Calu3 (cell line): ENCODE measurements at places on chromosomes 3 and 15. TPM values are rescaled to one million over a fixed set of nuclear protein-coding genes. Genes with fewer than 3 reads are reported as not detected.
A peak's percentile ranks its signal among the peaks of the same experiment; 100 is the strongest.

Gene SLC22A13
- 3.2 and 3.5 TPM in 2 replicates for total RNA-seq

- peaks cover 16% of the 10 kb centered on the region for H3K36me3 ChIP-seq
- no peaks in the 10 kb centered on the region for H3K27me3 ChIP-seq
- H3K27ac ChIP-seq: peak overlapping the region; percentile 78
- peaks cover 42% of the 10 kb centered on the region for H3K4me1 ChIP-seq
- DNase-seq: peak; percentile 34
These were observed 54.1 kb downstream of the TMEM44 start for GRCh38 chr3:194579091-194579606.

Gene CHRFAM7A
- 1.4 TPM in 1 of 2 replicates, not detected in the other for total RNA-seq

- H3K27me3 ChIP-seq: no peaks in the 10 kb centered on the region
- H3K36me3 ChIP-seq: no peaks in the 10 kb centered on the region
- H3K27ac ChIP-seq: no peak overlapping the region
These were observed 42.6 kb upstream of the GCSAM start for GRCh38 chr3:112175646-112176045.

Gene ITIH1
- 0.47 and 1.0 TPM in 2 replicates for total RNA-seq

Gene ANKRD34C
- not detected in 2 replicates for total RNA-seq

DNA sequence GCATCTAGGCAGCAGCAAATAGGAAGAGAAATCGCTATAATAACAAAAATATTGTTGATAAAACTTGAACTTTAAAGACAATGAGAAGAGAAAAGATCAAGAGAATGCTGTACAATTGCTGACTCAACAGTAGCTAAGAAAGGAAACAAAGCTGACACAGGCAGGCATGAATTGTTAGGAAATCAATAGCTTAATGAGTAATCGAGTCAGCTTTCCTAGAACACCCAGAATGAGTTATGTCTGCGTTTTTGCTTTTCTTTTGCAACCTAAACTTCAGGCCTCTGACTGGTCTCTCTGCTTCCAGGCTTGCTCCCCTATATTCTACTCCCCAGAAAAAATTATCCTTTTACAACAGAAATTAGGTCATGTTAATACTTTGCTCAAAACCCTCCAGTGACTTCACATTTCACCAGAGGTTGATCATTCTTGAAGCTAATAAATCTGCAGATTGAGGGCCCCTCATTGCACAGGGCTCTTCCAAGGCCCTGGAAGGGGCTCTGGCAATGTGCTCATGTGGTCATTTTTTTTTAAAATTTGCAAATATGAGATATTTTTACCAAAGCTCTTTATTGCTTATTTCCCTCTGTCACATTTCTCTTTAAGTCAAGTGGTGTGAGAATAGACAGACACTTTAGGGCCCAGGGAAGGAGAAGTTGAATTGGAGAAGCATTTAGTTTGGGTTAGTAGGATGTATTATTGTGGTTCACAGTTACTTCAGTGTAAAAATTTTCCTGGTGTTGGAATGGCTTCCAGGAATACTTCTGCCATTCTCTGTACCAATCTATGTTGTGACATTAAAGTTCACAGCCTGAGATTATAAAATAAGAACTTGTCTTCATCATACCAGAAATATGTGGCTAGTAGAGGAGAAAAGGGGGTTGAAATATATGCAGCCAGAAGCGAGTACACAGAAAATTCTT lies 116.3 kb downstream of the TMCO5A start:
- H3K27ac ChIP-seq: no peak overlapping the region
- H3K4me1 ChIP-seq: peaks cover 12% of the 10 kb centered on the region
- no peak for DNase-seq
- no peaks in the 10 kb centered on the region for H3K27me3 ChIP-seq
- H3K4me3 ChIP-seq: no peak overlapping the region
- H3K36me3 ChIP-seq: no peaks in the 10 kb centered on the region

Gene ULK3
- 33.8 and 42.2 TPM in 2 replicates for total RNA-seq

DNA sequence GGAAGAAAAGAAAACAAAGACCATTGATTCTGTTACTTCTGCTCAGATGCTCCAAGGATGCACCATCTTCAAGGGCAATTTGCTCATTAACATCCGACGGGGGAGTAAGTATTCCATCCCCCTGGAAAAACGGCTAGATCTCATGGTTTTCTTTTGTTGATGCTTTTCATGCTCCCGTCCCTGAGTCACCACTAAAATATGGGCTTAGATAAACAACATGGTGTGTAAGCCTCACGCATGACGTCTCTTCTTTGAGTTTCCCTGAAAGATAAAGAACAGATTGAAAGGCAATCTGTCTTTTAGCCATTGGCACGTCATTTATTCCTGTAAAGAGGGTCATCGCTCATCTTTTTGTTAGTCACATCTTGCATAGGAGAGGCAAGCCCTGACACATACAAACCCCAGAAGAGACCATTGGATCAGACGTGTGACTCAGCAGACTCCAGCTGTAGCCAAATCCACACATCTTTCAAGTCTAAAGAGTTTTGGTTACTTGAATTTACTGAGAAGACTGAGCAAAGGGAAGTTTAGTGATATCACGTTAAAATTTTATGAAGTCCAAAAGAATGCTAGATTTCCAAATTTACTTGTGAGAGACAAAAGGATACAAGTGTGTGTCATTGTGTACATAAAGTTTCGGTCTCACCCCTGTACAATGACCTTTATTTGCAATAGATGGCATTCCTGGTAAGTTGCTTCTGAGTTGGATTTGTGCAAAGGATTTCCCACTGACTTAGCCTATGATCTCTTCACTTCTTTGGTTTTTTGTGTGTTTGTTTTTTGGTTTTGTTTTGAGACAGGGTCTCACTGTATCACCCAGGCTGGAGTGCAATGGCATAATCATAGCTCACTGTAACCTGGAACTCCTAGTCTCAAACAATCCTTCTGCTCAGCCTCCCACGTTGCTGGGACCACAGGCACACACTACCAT lies 110.5 kb downstream of the PGPEP1L start:
- peak overlapping the region; percentile 56 for H3K4me3 ChIP-seq
- DNase-seq: peak; percentile 49
- peak overlapping the region; percentile 95 for H3K27ac ChIP-seq
- peaks cover 24% of the 10 kb centered on the region for H3K4me1 ChIP-seq
- H3K36me3 ChIP-seq: peaks cover 6% of the 10 kb centered on the region
- no peaks in the 10 kb centered on the region for H3K27me3 ChIP-seq

GRCh38 chr3:107369791-107370190 lies 7.4 kb upstream of the CCDC54 start:
- no peaks in the 10 kb centered on the region for H3K36me3 ChIP-seq
- no peaks in the 10 kb centered on the region for H3K27me3 ChIP-seq
- no peak overlapping the region for H3K4me3 ChIP-seq
- DNase-seq: no peak

- H3K4me1 ChIP-seq: no peaks in the 10 kb centered on the region
- no peak overlapping the region for H3K4me3 ChIP-seq
- no peak overlapping the region for H3K27ac ChIP-seq
- no peaks in the 10 kb centered on the region for H3K27me3 ChIP-seq
These were observed 130.0 kb upstream of the NR2F2 start for GRCh38 chr15:96200357-96200967.

- DNase-seq: no peak
- H3K27me3 ChIP-seq: no peaks in the 10 kb centered on the region
- no peaks in the 10 kb centered on the region for H3K4me1 ChIP-seq
These were observed 59.5 kb downstream of the LRRC28 start for GRCh38 chr15:99310745-99311144.

Gene SLC49A4
- 15.0 and 16.1 TPM in 2 replicates for total RNA-seq

Gene SH3GL3
- total RNA-seq: 0.24 and 0.61 TPM in 2 replicates

- H3K27me3 ChIP-seq: no peaks in the 10 kb centered on the region
- H3K36me3 ChIP-seq: no peaks in the 10 kb centered on the region
- H3K27ac ChIP-seq: no peak overlapping the region
- no peaks in the 10 kb centered on the region for H3K4me1 ChIP-seq
- H3K4me3 ChIP-seq: no peak overlapping the region
These were observed 196.4 kb downstream of the STT3B start for GRCh38 chr3:31729082-31729481.

- no peak overlapping the region for H3K4me3 ChIP-seq
- H3K27ac ChIP-seq: no peak overlapping the region
- no peak for DNase-seq
- no peaks in the 10 kb centered on the region for H3K36me3 ChIP-seq
- no peaks in the 10 kb centered on the region for H3K4me1 ChIP-seq
These were observed 29.6 kb upstream of the BHLHE40 start for GRCh38 chr3:4949659-4950058.

Gene MRPS22
- total RNA-seq: 79.5 and 82.4 TPM in 2 replicates

- H3K4me1 ChIP-seq: no peaks in the 10 kb centered on the region
- peak; percentile 95 for DNase-seq
- no peaks in the 10 kb centered on the region for H3K27me3 ChIP-seq
- H3K4me3 ChIP-seq: peak overlapping the region; percentile 57
These were observed 13.6 kb upstream of the SMCO1 start for GRCh38 chr3:196528639-196529233.

GRCh38 chr3:193903966-193904365 lies 232.0 kb upstream of the HES1 start:
- H3K36me3 ChIP-seq: no peaks in the 10 kb centered on the region
- no peak overlapping the region for H3K27ac ChIP-seq
- DNase-seq: no peak

GRCh38 chr3:58414538-58415197 lies 19.0 kb downstream of the PDHB start:
- H3K4me3 ChIP-seq: no peak overlapping the region
- no peaks in the 10 kb centered on the region for H3K4me1 ChIP-seq
- H3K27ac ChIP-seq: no peak overlapping the region
- peak; percentile 49 for DNase-seq
- H3K27me3 ChIP-seq: no peaks in the 10 kb centered on the region

Gene KLHL40
- not detected in 2 replicates for total RNA-seq

- no peaks in the 10 kb centered on the region for H3K27me3 ChIP-seq
- peak overlapping the region; percentile 80 for H3K4me3 ChIP-seq
- H3K4me1 ChIP-seq: peaks cover 43% of the 10 kb centered on the region
- no peak for DNase-seq
These were observed 2.8 kb downstream of the CHD2 start for GRCh38 chr15:92902737-92903593.

- no peaks in the 10 kb centered on the region for H3K36me3 ChIP-seq
- DNase-seq: no peak
- H3K4me1 ChIP-seq: no peaks in the 10 kb centered on the region
- no peak overlapping the region for H3K27ac ChIP-seq
These were observed 43.4 kb downstream of the TFDP2 start for GRCh38 chr3:142105991-142106390.

Gene ACP3
- total RNA-seq: 3.8 and 5.8 TPM in 2 replicates

GRCh38 chr3:193906849-193907410 lies 229.0 kb upstream of the HES1 start:
- no peak overlapping the region for H3K27ac ChIP-seq
- H3K27me3 ChIP-seq: no peaks in the 10 kb centered on the region
- DNase-seq: no peak
- H3K36me3 ChIP-seq: no peaks in the 10 kb centered on the region

GRCh38 chr3:131973731-131974130 lies 61.1 kb downstream of the CPNE4 start:
- H3K4me1 ChIP-seq: peaks cover 14% of the 10 kb centered on the region
- no peaks in the 10 kb centered on the region for H3K27me3 ChIP-seq
- H3K27ac ChIP-seq: no peak overlapping the region
- no peak for DNase-seq
- no peak overlapping the region for H3K4me3 ChIP-seq

GRCh38 chr3:49469037-49469935 lies 781 bp upstream of the DAG1 start:
- peaks cover 14% of the 10 kb centered on the region for H3K4me1 ChIP-seq
- peak overlapping the region; percentile 69 for H3K4me3 ChIP-seq
- no peaks in the 10 kb centered on the region for H3K27me3 ChIP-seq
- DNase-seq: peak; percentile 72
- peaks cover 51% of the 10 kb centered on the region for H3K36me3 ChIP-seq
- peak overlapping the region; percentile 84 for H3K27ac ChIP-seq

Gene RTP1
- not detected in 2 replicates for total RNA-seq

Gene CADPS
- total RNA-seq: 0.54 TPM in 1 of 2 replicates, not detected in the other

DNA sequence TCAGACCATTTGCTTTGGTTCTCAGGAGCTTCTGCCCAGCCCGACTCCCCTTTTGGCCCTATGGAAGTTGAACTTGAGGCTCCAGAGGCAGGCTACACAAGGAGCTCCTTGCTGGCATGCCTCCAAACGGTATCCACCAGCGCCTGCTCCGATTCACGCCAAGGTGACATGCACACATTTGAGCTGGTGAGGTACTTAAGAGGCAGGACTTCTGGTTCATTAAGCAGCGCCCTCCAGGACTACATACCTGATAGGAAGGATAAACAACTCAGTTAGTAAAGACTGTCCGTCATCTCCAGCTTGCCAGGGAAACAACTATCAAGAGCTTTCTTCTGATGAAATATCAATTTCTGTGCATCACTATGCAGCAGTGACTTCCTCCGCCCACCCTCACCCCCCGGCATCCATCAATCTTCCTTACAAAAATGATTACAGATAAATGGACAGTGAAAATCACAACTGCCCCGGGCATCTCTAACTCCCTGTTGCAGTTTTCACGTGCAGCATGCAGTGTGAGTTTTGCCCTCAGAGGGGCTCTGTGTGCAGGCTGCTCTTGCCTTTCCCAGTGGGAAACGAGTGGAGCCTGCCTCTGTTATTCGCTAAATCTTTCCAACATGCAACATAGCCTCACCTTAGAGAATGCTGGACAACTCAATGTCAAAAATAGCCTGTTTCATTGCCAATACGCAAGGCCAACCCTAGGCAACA lies 122.9 kb downstream of the ARRDC4 start:
- H3K4me3 ChIP-seq: no peak overlapping the region
- no peak overlapping the region for H3K27ac ChIP-seq
- no peaks in the 10 kb centered on the region for H3K36me3 ChIP-seq

GRCh38 chr15:80662757-80663553 lies 32.2 kb upstream of the ABHD17C start:
- H3K4me1 ChIP-seq: peaks cover 48% of the 10 kb centered on the region
- no peaks in the 10 kb centered on the region for H3K36me3 ChIP-seq
- no peaks in the 10 kb centered on the region for H3K27me3 ChIP-seq
- no peak overlapping the region for H3K4me3 ChIP-seq
- DNase-seq: no peak

Gene PLS1
- 155 and 165 TPM in 2 replicates for total RNA-seq

GRCh38 chr3:167251678-167252077 lies 128.4 kb downstream of the ZBBX start:
- DNase-seq: no peak
- H3K27ac ChIP-seq: no peak overlapping the region
- no peaks in the 10 kb centered on the region for H3K27me3 ChIP-seq
- no peaks in the 10 kb centered on the region for H3K36me3 ChIP-seq

Gene AP2M1
- total RNA-seq: 394 and 401 TPM in 2 replicates

Gene CD86
- total RNA-seq: 0.24 TPM in 1 of 2 replicates, not detected in the other

Gene RPP25
- 14.9 and 19.2 TPM in 2 replicates for total RNA-seq

Gene SUMF1
- total RNA-seq: 24.8 and 31.8 TPM in 2 replicates

Gene SNAPC5
- total RNA-seq: 47.6 and 52.1 TPM in 2 replicates

Gene ACAN
- not detected in 2 replicates for total RNA-seq
